Sciatic nerve (tissue), 2 donors: ENCODE measurements at places on chromosomes 1 and 21. TPM values are rescaled to one million over a fixed set of nuclear protein-coding genes. Genes with fewer than 3 reads are reported as not detected.

Gene TMEM240
- 7.1 TPM for total RNA-seq

Gene JAM2
- 78.1 TPM for total RNA-seq

Gene PAX7
- total RNA-seq, result not detected

Gene NPL
- 32.5 TPM for total RNA-seq

Gene DENND2C
- 4.5 TPM for total RNA-seq

Gene OR14K1
- total RNA-seq, result not detected

Gene ST6GALNAC3
- total RNA-seq, result 12.3 TPM

Gene NPPB
- not detected for total RNA-seq

Gene TAF1A
- total RNA-seq, result 10.7 TPM

Gene ZNF695
- 0.18 TPM for total RNA-seq

Gene SYT14
- total RNA-seq, result 3.8 TPM

Gene PRDM16
- total RNA-seq, result 31.3 TPM

Gene SEMA4A
- 8.4 TPM for total RNA-seq

Gene PLA2G4A
- 4.8 TPM for total RNA-seq

Gene MATN1
- total RNA-seq, result 0.18 TPM

Gene EXTL1
- 39.9 TPM for total RNA-seq

Gene RPL5
- 780 TPM for total RNA-seq

Gene KCNE2
- total RNA-seq, result 2.2 TPM

Gene ETV3L
- not detected for total RNA-seq

Gene RXFP4
- not detected for total RNA-seq

Gene ADAMTS1
- 128 TPM for total RNA-seq

Gene ADAMTS5
- total RNA-seq, result 10.0 TPM

Gene SELP
- total RNA-seq, result 21.0 TPM

Gene VHLL
- not detected for total RNA-seq

Gene SKI
- 108 TPM for total RNA-seq

Gene B3GALT2
- 10.2 TPM for total RNA-seq

Gene FAM229A
- total RNA-seq, result 12.0 TPM

Gene OR2T33
- not detected for total RNA-seq

Gene SIPA1L2
- total RNA-seq, result 61.5 TPM

Gene MAP3K7CL
- total RNA-seq, result 5.7 TPM

Gene ACTN2
- 0.58 TPM for total RNA-seq

Gene PITHD1
- 100 TPM for total RNA-seq

Gene TNFAIP8L2
- 3.9 TPM for total RNA-seq

Gene GBP7
- total RNA-seq, result 0.13 TPM

Gene KLF17
- total RNA-seq, result not detected

Gene PDZK1
- 0.58 TPM for total RNA-seq

Gene FUBP1
- 141 TPM for total RNA-seq

Gene TFF1
- not detected for total RNA-seq

Gene LCE2B
- total RNA-seq, result not detected

Gene SH2D2A
- 1.6 TPM for total RNA-seq
